Stimulated activated memory B cell treated with anti-CD40 and anti-IgM and Interleukin-4, amounts not matched to agents 10 μg/mL and 1 μg/mL and 100 μg/mL, for 72 hours (primary cell): ENCODE measurements at places on chromosomes 3 and 15.

DNA sequence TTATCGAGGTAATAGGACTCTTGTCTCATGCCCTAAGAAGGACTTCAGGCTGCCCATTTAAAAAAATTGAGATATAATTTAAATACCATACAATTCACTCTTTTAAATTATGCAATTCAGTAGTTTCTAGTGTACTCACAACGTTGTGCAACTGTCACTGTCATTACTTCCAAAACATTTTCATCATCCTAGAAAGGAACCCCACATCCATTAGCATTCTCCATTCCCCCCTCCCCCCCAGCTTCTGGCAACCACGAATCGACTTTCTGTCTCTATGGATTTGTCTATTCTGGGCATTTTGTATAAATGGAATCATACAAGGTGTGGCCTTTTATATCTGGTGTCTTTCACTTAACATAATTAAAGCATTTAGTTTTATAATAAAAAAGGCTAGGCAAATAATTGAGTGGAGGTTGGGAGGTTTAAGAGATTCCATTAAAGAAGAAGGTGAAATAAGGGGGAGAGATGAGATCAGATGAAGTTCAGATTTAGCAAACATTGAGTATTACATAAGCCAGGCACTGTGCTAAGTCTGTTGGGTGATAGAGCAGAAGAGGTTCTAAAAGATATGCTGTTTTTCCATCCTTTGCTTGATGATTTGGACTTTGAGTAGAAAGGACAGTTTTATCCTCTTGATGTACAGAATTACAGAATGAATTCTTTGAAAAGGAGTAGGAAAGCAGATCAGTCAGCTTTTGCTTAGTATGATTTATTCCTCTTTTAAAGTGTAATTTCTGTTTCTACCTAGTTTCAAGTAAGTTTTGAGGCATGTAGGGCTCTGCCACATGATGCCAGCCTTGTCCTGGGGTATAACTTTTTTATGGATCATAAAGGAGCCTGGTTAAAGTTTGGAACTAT lies 36.3 kb downstream of the UBE2E2 start:
- no peak overlapping the region for H3K27ac ChIP-seq
- H3K36me3 ChIP-seq, result peaks cover 9% of the 10 kb centered on the region
- no peak for ATAC-seq
- H3K4me3 ChIP-seq, result no peak overlapping the region

DNA sequence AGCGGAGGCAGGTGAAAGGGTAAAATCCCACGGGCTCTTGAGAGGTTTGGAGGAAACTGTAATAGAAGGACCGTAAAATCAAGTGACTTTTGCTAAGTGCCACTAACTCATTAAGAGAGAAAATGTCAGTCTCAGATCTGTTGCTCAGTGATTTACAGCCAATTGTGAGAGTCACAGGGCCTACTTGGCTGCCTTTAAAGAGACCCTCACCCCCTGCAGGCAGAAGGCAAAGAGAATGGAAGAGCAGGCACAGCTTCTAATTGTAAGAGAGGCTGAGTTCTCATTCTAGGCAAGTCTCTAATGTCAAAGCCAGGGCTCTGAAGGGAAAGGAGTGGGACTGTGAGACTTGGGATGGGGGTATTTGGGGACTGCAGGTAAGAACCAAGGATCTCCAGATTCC lies 9.3 kb upstream of the SYNM start:
- no peak overlapping the region for H3K27ac ChIP-seq

- H3K27ac ChIP-seq, result no peak overlapping the region
- no peaks in the 10 kb centered on the region for H3K4me1 ChIP-seq
- peaks cover 10% of the 10 kb centered on the region for H3K27me3 ChIP-seq
Measured at GRCh38 chr3:56356808-56357207, 111.5 kb downstream of the ERC2 start.

GRCh38 chr3:33218446-33219174 lies at the start of gene SUSD5:
Gene SUSD5, minus strand, starts transcription at chr3:33218810. Its CDS starts 13 bp downstream, at chr3:33218797.
- no peak for ATAC-seq
- peak within 1 kb of the TSS; percentile 56 for H3K4me3 ChIP-seq
- H3K27me3 ChIP-seq, result peaks cover 49% of the 10 kb centered on the region
- H3K4me1 ChIP-seq, result peaks cover 16% of the 10 kb centered on the region

- no peaks in the 10 kb centered on the region for H3K36me3 ChIP-seq
- no peaks in the 10 kb centered on the region for H3K27me3 ChIP-seq
- H3K4me1 ChIP-seq, result no peaks in the 10 kb centered on the region
Measured at GRCh38 chr3:171057072-171057471, 30.6 kb upstream of the SLC2A2 start.

DNA sequence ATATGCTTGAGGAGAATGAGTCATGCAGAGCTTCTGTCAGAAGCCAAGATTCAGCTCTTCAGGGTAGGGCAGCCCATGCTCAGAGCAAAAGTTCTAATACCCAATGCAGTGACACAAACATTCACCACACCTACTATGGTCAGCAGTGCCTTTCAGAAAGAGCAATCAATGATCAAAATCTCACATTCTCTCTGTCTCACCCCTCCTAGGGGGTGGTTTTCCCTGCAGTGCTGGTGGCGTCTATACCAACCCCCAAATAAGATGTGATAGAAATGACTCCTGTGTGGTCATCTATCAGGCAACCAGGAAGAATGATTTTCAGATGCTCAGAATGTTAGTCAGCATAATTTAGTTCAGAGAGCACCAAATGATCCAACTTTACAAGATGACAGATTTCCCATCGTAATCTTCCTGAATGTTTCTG lies 385.3 kb downstream of the NTRK3 start:
- no peak for ATAC-seq
- no peaks in the 10 kb centered on the region for H3K4me1 ChIP-seq
- H3K4me3 ChIP-seq, result no peak overlapping the region
- H3K27me3 ChIP-seq, result no peaks in the 10 kb centered on the region
- no peak overlapping the region for H3K27ac ChIP-seq

GRCh38 chr3:46214751-46215352 lies 6.7 kb upstream of the CCR1 start:
- no peaks in the 10 kb centered on the region for H3K27me3 ChIP-seq
- H3K4me1 ChIP-seq, result peaks cover 6% of the 10 kb centered on the region
- no peaks in the 10 kb centered on the region for H3K36me3 ChIP-seq
- H3K4me3 ChIP-seq, result no peak overlapping the region
- H3K27ac ChIP-seq, result no peak overlapping the region
- ATAC-seq, result no peak

DNA sequence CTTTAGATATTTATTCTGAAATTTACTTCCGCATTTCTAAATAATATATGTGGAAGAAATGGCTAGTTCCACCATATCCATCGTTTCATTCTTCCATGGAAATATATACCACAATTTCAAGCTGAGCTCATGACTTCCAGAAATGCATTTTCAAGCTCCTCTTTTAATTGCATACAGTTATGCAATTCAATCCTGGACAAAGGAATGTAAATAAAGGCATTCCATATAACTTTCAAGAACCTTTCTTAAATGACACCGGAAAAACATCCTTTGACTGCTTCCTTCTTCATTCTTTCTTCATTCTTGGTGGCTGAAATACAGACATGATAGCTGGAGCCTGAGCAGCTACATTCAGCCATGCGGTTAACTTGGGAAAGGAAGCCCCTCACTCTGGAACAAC lies 185.2 kb upstream of the GADL1 start:
- ATAC-seq, result no peak
- H3K4me1 ChIP-seq, result no peaks in the 10 kb centered on the region
- no peak overlapping the region for H3K4me3 ChIP-seq
- no peaks in the 10 kb centered on the region for H3K36me3 ChIP-seq

DNA sequence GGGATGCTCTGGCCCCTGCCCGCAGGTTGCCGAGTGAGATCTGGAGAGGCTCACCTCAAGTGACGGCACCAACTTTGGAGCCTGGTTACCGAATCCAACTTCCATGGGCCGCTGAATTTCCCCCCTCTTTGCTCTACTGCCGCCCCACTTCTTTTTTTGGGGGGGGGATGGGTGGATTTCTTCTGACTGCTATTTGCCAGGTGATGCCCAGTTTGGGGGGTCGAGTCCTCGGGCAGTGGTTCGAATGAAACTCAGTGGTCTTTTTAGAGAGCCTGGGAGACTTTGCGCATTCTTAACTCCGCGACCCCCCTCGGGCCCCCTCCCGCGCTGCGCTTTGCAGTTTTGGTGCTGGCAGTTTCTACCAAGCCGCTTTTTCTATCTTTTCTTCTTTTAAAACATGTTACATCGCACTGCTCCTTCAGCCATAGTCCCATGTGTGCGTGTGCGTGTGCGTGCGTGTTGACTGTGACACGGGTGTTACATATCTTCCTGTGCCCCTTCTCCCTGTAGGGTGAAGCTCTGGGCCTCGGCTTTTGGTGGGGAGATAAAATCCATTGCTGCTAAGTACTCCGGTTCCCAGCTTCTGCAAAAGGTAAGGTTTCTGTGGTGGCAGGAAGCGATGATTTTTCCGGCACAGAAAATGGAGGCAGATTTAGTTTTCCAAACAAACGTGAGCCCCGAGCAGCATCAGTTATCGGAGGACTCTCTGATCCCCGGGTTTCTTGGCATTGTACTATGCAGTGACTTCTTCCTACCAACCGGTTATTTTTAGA lies 837 bp downstream of the CACNA2D3 start:
- H3K4me1 ChIP-seq, result peaks cover 12% of the 10 kb centered on the region
- H3K4me3 ChIP-seq, result peak overlapping the region; percentile 60
- H3K27ac ChIP-seq, result no peak overlapping the region
- no peak for ATAC-seq
- H3K27me3 ChIP-seq, result peaks cover 56% of the 10 kb centered on the region
- no peaks in the 10 kb centered on the region for H3K36me3 ChIP-seq

DNA sequence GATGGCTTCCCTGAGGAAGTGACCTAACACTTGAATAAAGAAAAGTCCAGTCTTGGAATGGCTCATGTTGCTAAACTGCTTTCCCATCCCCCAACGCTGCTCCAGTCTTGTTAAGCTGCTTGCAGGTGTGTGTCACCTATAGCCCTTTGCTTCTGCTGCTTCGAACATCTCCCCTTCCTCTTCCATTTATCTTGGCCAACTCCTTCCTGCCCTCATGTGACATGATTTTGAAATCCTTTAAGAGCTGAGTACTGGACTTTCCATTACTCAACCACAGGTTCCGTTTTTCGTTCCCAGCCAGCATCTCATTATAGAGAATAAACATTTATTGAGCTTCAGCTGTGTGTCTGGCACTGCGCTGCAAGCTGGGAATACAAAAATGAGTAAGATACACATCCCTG lies 1.7 kb downstream of the ATG7 start:
- H3K27ac ChIP-seq, result peak overlapping the region; percentile 97
- ATAC-seq, result no peak
- peaks cover 28% of the 10 kb centered on the region for H3K36me3 ChIP-seq
- peak overlapping the region; percentile 87 for H3K4me3 ChIP-seq
- H3K27me3 ChIP-seq, result no peaks in the 10 kb centered on the region
- peaks cover 36% of the 10 kb centered on the region for H3K4me1 ChIP-seq

DNA sequence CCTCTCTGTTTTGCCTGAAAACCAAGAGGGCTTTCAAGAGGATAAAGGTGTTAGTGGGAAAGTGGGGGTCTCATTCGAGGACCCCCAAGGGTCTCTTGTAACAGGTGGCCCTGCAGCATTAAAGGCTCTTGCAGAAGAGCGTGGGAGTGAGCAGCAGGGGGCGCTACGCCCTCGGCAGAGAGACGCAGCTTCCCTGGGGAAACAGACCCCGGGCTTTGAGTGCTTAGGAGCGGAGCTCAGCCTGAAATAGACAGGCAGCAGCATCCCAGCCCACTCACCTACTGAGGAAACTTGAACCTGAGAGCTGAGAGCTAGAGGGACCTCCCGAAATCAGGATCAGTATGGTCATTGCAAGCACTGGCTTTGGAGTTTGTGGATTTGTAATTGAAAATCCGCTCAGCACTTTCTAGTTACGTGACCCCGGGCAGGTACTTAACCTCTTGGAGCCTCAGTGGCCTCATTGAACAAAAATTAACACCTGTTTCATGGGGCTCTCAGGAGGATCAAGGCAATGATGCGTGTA lies 25.7 kb downstream of the RPLP1 start:
- H3K4me1 ChIP-seq, result peaks cover 7% of the 10 kb centered on the region
- no peak overlapping the region for H3K4me3 ChIP-seq
- H3K36me3 ChIP-seq, result peaks cover 6% of the 10 kb centered on the region

GRCh38 chr3:48885753-48886152 lies 12.9 kb downstream of the SLC25A20 start:
- ATAC-seq, result no peak
- no peak overlapping the region for H3K4me3 ChIP-seq
- peaks cover 49% of the 10 kb centered on the region for H3K36me3 ChIP-seq

DNA sequence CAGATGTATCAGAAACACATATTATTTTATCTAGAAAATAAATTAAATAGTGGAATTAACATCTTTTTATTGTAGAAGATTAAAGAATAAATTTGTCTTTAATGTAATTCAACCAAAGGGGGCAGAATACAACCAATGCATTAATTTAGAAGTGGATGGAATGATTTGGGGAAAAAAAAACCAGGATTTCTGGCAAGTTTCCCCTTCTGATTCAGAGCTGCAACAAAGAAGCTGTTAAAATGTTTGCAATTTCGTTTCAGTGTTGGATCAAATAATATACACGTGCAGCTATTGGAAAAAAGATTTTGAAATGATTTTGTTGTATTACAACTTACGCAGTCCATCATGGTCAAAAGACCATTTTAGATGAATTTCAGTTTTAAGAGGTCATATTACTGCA lies 71.6 kb upstream of the ZNF280D start:
- ATAC-seq, result no peak
- H3K4me3 ChIP-seq, result no peak overlapping the region
- H3K27ac ChIP-seq, result peak overlapping the region; percentile 75

GRCh38 chr3:3107858-3108257 lies 2.3 kb downstream of the IL5RA start:
- peak; percentile 75 for ATAC-seq
- no peaks in the 10 kb centered on the region for H3K27me3 ChIP-seq
- no peaks in the 10 kb centered on the region for H3K36me3 ChIP-seq
- H3K4me3 ChIP-seq, result no peak overlapping the region
- peak overlapping the region; percentile 77 for H3K27ac ChIP-seq

DNA sequence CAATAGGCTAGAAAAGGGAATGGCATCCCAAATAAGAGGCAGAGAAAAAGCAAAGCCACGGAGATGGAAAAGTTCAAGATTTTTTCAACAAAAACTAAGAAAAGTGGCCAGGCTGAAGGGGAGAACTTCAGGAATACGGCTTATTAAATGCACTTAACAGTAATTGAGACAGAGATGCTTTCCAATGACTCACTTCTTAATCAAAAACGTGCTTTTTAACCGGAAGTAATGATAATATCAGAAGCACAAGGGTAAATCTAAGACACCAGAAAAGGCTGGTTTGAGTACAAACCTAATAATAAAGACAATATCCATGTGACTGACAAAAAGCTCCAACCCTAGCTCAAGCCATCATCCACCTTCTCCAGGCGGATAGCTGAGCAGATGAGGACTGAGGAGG lies 24.8 kb upstream of the ACTC1 start:
- no peak overlapping the region for H3K4me3 ChIP-seq
- no peak overlapping the region for H3K27ac ChIP-seq
- H3K27me3 ChIP-seq, result peaks cover 38% of the 10 kb centered on the region
- H3K4me1 ChIP-seq, result no peaks in the 10 kb centered on the region

GRCh38 chr3:46013316-46014094 lies 13.8 kb downstream of the XCR1 start:
- H3K27ac ChIP-seq, result no peak overlapping the region
- no peaks in the 10 kb centered on the region for H3K4me1 ChIP-seq
- peaks cover 7% of the 10 kb centered on the region for H3K27me3 ChIP-seq
